ENCODE measurements at places on chromosomes 11 and 22. TPM values are rescaled to one million over a fixed set of nuclear protein-coding genes. Genes with fewer than 3 reads are reported as not detected.

GRCh38 chr11:66768818-66769217, 39.8 kb upstream of the SPTBN2 start:
- DNase-seq, result no peak
- H3K4me1 ChIP-seq, result no peaks in the 10 kb centered on the region
- no peak overlapping the region for H3K4me3 ChIP-seq

DNA sequence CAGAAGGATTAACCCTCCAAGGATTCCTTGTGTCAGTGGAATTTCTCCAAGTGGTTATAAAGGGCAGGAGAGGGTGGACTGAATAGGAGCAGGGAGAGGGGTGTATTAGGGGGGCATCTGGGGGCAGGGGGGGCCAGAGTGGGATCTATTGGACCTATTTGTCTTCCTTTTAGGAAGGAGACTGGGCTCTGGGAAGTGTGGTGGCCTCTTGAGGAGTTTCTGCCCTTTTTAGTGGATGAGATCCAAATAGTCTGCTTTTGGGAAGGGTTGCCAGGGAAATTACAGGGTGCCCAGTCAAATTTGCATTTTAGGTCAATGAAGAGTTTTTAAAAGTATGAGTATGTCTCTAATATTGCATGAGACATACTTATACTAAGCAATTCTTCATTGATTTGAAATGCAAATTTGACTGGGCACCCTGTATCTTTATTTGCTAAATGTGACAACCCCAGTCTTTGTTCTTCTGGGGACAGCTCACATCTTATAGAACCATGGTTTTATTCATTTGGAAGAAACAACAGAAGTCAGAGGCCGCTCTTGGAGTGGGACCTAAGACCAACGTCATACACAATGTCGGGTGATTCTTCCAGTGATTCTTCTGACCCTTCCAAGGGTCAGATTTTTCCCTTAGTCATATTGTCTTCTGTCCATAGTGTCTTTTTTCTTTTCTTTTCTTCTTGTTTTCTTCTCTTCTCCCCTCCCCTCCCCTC, 429 bp upstream of the SLC22A6 start:
- no peak overlapping the region for H3K4me3 ChIP-seq
- DNase-seq, result no peak
- no peak overlapping the region for H3K27ac ChIP-seq
- no peaks in the 10 kb centered on the region for H3K27me3 ChIP-seq

DNA sequence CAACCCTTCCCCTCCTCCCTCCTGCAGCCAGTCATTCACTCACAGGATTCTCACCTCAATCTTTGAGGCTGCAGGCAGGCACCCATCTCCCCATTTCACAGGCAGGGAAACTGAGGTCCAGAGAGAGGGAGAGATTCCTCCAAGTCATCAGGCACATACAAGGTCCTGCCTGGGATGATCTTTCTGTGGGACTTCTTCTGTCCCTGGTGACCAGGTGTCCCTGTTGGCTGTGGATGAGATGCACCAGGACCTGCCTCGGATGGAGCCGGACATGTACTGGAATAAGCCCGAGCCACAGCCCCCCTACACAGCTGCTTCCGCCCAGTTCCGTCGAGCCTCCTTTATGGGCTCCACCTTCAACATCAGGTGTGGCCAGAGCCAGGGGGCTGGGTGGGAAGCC, 7.8 kb downstream of the FTH1 start:
- no peak overlapping the region for H3K27ac ChIP-seq
- H3K4me1 ChIP-seq, result peaks cover 9% of the 10 kb centered on the region
- no peak overlapping the region for H3K4me3 ChIP-seq

- no peak for DNase-seq
- H3K4me1 ChIP-seq, result peaks cover 14% of the 10 kb centered on the region
- H3K36me3 ChIP-seq, result no peaks in the 10 kb centered on the region
- no peak overlapping the region for H3K27ac ChIP-seq
- H3K27me3 ChIP-seq, result no peaks in the 10 kb centered on the region
Measured at GRCh38 chr11:64757549-64758329, 2.0 kb downstream of the PYGM start.

DNA sequence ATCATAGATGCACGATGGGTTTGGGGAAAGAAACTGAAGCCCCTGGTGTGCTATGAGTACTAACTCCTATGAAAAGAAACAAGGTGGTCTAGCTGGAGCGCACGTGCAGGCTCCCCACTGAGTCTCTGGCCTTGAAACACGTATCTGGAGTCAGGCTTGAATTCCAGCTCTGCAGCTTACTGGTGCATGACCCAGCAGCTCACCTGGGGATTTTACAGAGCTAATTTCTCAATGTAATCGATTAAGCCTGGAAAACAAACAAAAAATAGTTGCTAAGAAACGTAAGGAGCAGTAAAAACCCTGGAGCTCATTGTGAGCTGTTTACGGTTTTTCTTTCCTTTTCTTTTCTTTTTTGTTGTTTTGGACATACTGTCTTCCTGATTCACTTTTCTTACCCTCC, 12.3 kb downstream of the KCNJ1 start:
- no peak overlapping the region for H3K4me3 ChIP-seq
- no peak for DNase-seq
- H3K36me3 ChIP-seq, result no peaks in the 10 kb centered on the region
- H3K27ac ChIP-seq, result no peak overlapping the region
- H3K4me1 ChIP-seq, result no peaks in the 10 kb centered on the region

DNA sequence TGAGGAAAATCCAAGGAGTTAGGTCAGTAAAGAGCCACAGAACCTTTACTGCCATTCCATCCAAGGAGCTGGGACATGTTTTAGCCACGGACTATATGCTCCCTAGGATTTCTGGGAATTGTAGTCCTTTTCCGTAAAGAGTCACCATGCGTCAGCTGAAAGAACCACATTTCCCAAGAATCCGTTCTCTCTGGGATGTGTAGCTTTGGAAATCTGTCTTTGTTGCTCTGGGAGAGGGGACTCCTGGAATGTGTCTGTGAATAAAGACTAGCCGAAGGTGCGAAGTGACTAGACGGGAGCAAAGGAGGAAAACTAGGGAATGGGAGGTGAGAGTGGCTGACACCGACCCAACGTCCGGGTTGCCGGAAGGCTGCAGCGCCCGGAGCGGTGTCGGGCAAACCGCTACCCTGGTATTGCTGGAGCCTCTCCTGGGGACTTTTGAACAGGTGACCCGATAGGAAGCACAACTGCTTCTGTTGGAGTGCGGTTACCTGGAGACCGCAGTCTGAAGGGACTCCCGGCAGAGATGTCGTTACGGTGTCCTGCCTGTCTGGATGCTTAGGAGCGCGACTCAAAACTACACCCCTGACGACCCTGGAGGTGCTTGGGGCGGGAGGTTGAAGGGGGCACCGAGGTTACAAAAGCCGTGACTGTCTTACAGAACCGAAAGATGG, at the start of gene IFTAP:
IFTAP (plus strand) TSS at position 187 of the 674 bp plus-strand sequence. CDS start 15,602 bp downstream, outside the sequence.
- no peaks in the 10 kb centered on the region for H3K36me3 ChIP-seq
- H3K4me1 ChIP-seq, result no peaks in the 10 kb centered on the region
- H3K27me3 ChIP-seq, result no peaks in the 10 kb centered on the region
- peak; percentile 49 for DNase-seq
- peak within 1 kb of the TSS; percentile 74 for H3K4me3 ChIP-seq

DNA sequence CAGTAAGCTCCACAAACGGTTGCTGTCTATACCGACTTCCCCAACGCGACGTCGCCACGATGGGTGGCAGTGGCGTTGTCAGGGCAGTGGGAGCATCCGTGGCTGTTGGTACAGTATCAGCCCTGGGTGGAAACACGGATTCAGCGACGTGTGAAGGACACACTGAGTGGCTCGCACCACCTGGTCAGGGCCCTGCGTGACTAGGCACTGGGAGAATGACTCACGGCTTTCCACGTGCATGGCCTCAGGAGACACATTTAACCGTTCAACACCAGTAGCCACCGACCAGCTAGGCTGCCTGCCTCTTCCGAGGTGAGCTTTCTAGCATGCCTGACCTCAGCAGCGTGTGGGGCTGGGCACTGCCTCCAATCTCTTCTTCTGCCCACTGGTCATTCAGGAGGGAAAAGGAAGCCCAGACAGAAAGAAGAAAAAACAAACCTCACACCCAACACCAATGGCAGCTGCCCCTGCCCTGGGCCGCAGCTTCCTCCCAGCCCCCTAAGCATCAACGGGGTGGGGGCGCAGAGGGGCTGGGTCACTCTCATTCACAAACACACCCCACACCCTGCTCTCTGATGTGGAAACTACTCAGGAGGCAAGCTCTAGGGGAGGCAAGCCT, 59.0 kb downstream of the MYH9 start:
- H3K4me1 ChIP-seq, result peaks cover 50% of the 10 kb centered on the region
- peak overlapping the region; percentile 75 for H3K27ac ChIP-seq
- H3K36me3 ChIP-seq, result no peaks in the 10 kb centered on the region
- no peak overlapping the region for H3K4me3 ChIP-seq

- no peaks in the 10 kb centered on the region for H3K36me3 ChIP-seq
- no peak overlapping the region for H3K4me3 ChIP-seq
- no peaks in the 10 kb centered on the region for H3K27me3 ChIP-seq
- no peak for DNase-seq
- no peak overlapping the region for H3K27ac ChIP-seq
Measured at GRCh38 chr11:59040607-59041006, 45.5 kb upstream of the GLYATL1B start.

- no peaks in the 10 kb centered on the region for H3K4me1 ChIP-seq
- no peaks in the 10 kb centered on the region for H3K27me3 ChIP-seq
- no peak for DNase-seq
- H3K27ac ChIP-seq, result no peak overlapping the region
- no peaks in the 10 kb centered on the region for H3K36me3 ChIP-seq
Measured at GRCh38 chr11:102559839-102560238, 29.3 kb upstream of the MMP7 start.

- no peaks in the 10 kb centered on the region for H3K36me3 ChIP-seq
- H3K4me1 ChIP-seq, result no peaks in the 10 kb centered on the region
- no peaks in the 10 kb centered on the region for H3K27me3 ChIP-seq
- no peak overlapping the region for H3K4me3 ChIP-seq
Measured at GRCh38 chr11:124658501-124658900, 15.0 kb downstream of the SIAE start.

DNA sequence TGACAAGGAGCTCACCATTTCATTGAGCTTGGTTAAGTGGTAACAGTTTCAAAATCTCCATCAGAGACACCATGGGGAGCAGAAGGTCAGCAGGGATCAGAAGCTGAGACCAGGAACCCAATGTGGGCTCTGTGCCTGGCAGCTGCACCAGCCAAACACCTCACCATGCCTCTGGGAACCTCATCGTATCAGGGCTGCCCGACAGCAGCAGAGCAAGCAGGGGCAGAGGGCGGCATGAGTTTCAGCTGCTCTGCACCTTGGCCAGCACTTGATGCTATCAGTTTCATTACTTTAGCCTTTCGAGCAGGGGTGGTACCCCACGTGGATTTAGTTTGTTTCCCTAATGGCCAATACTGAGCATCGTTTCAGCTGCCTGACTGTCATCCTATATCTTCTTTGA, 77.8 kb downstream of the DGCR2 start:
- no peak overlapping the region for H3K4me3 ChIP-seq
- no peak overlapping the region for H3K27ac ChIP-seq
- DNase-seq, result no peak
- no peaks in the 10 kb centered on the region for H3K4me1 ChIP-seq

DNA sequence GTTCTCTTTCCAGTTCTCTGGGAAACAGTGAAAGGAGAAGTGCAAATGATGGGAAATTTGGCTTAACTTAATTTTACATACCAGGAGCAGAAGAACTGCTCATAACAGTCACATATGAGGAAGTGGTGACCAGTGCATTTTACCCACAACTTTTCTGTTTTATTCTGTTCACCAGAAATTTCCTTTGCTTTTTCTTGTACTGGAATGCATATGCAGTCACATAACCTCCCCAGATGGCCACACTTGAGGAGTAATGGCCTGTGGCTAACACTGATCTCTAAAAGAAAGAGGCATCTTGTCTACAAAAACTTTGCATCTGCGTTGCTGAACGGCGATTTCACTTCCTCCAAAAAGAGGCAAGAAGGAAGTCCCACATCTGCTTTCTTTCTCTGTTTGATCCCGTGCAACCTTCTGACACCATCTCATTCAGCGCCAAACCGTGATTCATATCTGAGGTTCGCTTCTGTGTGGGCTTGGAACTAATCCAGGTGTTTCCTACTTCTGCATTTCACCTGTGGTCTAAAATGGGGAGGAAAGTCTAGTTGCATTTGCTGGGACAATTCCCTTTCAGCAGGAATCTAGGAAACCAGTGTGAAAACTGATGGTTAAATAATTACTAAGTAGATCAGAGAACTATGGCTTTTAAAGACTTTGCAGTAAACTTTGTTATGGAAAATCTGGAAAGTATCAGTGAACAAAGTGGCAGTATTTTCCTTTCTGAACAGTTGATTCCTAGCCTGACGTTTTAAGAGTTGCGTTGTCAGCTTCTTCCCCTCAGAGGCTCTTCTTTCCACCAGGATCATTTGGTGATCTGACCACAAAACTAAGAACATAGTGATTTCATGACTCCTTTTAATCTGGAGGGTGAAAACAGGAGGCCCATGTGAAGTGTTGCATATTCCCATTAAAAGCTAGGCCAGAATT, 4.2 kb upstream of the MPEG1 start:
- no peaks in the 10 kb centered on the region for H3K36me3 ChIP-seq
- no peak for DNase-seq
- H3K27ac ChIP-seq, result no peak overlapping the region
- H3K4me3 ChIP-seq, result no peak overlapping the region

The TEX12 gene
- 0.62 TPM for polyA plus RNA-seq

The PIWIL4 gene
- polyA plus RNA-seq, result 4.6 TPM

The VPREB1 gene
- polyA plus RNA-seq, result not detected

The SCGB1C1 gene
- not detected for polyA plus RNA-seq

The OR8G5 gene
- not detected for polyA plus RNA-seq

The MGAT3 gene
- 2.3 TPM for polyA plus RNA-seq

The SHANK3 gene
- polyA plus RNA-seq, result 9.8 TPM

The PKNOX2 gene
- polyA plus RNA-seq, result 13.0 TPM

The TTC36 gene
- 0.18 TPM for polyA plus RNA-seq

The CRKL gene
- polyA plus RNA-seq, result 22.7 TPM

All from ovary (tissue), 10 donors.